Activated T-helper 1 cell treated with Interleukin-2 at 50 U/mL for 16 hours (primary cell): ENCODE measurements at places on chromosomes 6 and 20.

DNA sequence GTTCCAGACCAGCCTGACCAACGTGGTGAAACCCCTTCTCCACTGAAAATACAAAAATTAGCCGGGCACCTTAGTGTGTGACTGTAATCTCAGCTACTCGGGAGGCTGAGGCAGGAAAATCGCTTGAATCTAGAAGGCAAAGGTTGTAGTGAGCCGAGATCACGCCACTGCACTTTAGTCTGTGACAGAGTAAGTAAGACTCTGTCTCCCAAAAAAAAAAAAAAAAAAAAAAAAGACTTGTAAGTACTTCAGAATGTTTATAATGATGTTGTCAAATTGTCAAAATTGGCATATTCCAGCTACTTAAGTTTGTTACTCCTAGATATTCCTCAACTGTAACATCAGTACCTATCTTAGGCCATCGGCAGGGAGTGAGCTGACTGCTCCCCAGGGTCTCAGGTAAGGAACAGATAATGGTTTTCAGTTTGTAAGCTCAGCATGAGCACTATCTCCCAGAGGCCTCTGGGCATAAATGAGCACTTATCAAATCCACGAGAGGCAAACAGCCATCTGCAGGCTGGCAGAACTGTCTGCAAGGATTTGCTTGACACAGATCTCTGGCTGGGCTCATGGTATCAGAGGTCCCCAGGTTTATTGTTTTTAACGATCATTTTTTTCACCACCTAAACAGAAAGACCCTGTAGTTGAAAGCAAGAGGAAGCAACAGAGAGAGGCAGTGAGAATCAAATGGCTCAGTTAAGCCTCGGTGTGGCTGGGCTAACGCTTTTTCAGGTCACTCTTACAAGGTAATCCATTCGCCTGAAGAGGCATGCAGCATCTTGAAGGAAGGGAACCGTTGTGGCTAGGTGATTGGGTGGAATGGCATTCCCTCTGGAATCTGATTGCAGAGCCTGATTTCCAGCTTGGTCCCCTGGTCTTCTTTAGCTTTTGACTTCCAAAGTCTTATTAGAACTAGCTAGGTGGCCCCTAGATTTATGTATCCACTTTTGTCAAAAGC is 115.9 kb downstream of the LY86 start:
- no peak for DNase-seq

- no peak for DNase-seq
Observed at GRCh38 chr6:29789176-29789575, 38.4 kb upstream of the HLA-G start.

GRCh38 chr20:11362450-11362849 is 555.2 kb upstream of the BTBD3 start:
- no peak for DNase-seq

DNA sequence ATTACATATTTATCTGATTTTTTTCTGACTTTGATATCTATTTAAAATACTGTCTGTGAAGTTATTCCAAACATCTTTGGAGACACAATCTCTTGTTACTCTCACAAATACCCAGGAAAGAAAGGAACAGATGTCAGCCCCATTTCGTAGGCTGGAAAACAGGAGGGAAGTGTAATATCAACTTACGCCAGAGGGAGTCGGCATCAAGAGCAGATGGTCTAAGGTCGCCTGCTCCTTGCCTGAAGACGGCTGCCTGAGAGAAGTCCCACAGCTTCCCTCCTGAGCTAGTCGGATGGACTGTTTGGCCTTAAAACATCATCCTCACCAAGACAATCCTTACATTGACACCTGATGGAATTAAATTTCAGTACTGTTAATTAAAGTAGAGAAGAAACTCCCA is 13.4 kb downstream of the CST7 start:
- DNase-seq, result no peak

DNA sequence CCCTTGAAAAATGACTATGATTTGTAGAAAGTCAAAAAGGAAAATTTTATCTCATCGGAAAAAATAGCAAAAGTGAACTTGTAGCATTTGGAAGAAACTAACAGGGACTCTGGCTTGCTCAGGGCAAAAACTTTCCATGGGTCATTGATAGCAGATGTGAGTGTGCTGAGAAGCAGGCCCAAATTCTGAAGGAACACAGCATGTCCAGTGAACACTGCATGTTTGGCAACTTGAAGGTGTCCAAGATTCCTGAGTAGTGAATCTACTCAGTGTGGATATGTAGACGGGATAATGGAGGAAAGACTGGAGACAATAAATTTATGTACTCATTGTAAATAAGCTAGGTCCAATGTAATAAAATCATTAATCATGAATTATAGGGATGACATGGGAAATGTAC is 8.2 kb downstream of the SLC17A2 start:
- no peak for DNase-seq

GRCh38 chr6:110307368-110307767 is 50.8 kb downstream of the METTL24 start:
- DNase-seq, result no peak

DNA sequence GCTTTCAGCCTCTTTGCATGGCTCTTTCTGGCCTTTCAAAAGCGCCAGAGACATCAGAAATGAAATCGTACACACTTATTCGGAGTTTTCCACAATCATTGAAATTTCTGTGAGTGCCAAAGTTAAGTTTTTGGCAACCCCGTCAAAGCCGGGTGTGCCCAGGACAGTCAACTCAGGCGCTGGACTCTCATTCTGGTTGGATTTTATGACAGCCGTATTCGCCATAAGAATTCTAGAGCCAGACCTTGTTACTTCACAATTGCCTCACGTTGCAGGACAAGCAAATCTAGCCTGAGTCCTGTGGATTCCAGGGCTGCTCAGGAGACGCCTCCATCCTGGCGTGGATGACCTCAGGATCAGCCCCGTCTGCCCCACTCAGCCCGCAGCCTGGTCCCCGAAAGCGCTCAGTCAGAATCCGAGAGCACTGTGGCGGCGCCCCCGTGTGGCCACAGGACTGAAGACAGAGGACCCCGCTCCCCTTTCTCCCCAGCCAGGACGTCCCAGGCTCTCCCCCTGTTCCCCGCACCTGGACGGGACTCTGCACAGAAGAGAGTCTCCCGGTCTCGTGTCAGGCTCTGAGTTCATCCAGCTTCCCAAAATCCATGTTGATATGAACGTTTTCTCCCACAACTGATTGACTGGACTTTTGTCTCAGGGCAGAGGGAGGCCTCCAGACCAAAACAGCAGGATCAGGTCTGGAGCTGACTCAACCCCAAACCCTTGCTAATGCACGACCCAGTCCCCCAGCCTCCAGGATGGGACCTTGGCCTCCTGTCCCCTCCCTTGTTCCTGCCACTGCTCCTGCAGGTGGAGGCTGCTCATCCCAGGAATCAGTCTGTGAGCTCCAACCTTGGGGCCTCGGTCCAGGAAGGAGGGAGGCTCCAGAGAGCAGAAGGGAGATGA is 38.2 kb downstream of the MICA start:
- peak; percentile 79 for DNase-seq

DNA sequence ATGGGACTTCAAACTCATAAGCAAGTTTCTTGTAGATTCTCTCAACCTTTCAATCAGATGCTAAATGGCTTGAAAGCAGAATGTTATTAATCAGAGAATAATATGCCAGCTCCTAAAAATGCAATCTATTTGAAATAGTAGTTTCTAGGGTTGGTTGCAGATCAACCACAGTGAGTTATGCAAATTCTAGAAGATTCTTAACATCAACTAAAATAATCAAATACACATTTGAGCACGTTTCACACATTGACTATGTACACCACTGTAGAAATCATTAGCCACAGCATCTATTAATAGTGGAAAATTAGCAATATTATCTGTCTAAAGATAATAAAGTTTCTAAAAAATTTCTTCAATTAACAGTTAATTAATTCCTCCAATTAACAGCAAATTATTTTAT is 141.9 kb upstream of the GJE1 start:
- no peak for DNase-seq

- no peak for DNase-seq
Observed at GRCh38 chr6:138570725-138571029, 71.4 kb upstream of the NHSL1 start.

- DNase-seq, result no peak
Observed at GRCh38 chr20:61755971-61756845, 309.5 kb downstream of the TAF4 start.

DNA sequence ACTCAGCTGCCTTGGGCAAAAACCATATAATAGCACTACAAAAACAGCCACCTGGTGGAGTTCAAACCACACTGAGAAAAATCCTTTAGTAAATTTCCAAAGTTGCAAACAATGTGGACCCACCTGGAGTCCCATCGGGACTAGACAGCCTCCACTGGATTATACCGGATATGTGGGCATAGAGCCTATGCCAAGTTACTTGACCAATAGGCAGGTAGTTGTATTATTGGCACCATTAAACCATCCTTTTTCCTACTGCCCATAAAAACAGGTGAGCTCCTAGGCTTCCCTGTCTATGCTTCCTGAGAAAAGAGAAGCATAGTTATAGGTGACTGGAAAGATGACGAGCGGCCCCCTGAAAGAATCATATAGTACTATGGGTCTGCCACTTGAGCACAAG is 51.7 kb upstream of the ADGRF4 start:
- no peak for DNase-seq

DNA sequence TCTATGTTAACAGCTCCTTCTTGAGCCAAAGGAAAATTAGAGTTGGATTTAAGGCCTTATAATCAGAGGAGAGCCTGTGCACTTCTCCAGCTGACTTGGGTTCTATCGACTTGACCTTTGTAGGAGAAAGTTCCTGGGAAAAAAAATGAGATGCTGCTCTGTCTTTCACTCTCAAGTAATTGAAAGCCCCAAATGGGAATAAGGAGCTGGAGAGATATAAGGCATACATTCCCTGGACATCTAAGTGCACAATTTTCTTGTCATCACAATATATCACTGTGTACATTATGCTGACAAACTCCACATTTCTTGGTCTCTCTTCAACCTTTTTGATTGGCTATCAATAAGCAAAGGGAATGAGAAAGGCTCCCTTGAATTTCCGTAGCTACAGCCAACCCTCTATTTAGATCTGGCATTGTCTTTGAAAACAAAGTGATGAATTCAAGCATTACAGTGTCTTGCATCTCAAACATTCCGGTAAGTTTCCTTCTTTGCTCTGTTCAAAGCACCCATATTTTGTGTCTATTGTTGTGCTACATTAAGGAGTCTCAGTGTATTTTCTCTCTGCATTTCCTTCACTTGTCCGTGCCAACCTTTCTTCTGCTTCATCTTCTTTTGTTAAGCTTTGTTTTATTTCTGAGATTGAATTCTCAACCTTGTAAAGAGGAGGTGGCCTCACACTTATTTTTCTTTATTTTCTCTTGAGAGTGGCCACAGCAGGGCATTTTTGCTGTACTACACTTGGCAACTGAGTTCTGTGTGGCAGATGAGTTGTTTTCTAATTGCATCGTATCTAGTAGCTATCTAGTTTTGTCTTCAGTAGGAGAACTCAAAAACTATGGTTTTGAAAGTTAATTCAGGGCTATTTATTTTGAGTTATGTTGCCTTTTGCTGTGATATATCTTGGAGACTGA is 450.3 kb upstream of the MAN1A1 start:
- no peak for DNase-seq

DNA sequence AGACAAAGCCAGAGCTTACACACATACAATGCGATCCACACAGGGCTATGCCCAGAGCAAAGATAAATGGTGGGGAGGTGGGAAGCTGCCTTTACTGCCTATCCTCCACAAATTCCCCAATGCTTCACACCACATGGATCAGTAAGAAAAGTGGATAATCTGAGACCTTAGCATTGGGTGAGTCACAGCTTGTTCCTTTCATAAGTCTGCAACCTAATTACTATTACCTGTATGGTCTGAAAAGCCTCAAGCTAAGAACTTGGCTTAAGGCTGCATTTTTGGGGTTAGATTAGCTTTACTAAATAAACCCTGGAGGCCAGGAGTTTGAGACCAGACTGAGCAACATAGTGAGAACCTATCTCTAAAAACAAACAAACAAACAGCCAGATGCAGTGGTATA is 66.0 kb upstream of the BTBD3 start:
- DNase-seq, result no peak

- DNase-seq, result no peak
Observed at GRCh38 chr6:136201732-136202131, 48.4 kb downstream of the MTFR2 start.

DNA sequence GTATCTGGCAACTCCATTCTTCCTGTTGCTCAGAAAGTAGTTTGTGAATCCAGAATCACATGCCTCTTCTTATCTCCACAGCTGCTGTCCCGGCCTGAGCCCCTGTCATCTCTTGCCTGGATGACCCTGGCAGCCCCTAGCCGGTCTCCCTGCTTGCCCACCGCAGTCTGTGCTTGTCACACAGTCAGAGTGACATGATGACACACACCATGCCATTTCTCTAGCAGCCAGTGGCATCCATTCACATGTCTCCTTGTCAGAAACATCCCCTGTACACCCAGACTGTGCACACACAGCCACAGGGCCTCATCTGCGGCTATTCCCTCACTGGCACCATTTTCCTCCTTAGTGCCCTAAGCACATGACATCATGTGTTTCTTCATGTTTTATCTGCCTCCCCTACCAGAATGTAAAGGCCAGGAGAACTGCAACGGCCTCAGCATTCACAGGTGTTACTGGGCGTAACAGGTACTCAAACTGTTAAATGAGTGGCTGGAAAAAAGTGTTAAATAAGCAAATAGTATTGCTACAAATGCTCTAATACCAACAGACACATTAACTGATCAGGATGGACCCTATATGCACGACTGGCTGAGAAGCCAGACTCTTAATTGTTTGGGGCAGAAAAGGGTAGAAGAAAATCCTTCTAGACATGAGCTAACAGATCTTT is 9.6 kb downstream of the ABHD12 start:
- DNase-seq, result no peak

DNA sequence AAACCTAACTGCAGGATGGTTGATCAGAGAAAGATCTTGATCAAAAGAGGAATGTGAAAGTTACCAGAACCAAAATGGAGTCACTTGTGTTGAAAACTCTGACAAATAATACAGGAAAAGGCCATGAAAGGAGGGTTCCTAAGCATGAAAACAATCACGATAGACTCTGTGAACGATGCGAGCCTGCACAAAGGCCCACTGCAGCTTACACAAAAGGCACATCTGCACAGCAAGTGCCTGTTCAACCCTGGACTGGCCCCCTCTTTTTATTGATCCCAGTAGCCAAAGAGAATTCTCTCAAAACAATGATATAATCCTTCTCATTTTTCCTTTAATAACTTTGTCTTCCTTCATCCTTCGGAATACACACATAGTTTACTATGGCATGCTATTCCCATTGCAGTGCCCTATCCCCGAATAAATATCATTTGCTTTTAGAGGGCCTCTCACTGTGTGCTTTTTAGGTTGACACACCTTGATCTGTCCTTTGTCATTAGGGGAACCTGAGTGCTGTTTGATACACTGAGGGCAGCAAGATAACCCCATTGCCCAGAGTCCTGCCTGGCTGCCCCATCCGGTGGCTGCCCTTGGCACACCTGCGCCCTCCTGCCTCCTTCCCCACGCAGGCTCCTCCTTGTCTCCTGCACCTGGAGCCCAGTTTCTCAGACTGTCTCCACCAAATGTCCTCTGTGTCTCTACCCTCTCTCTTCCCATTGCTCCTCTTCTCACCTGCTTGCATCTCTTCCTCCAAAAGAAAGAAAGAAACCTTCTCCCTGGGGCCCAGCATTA is 98.3 kb upstream of the FRMD1 start:
- no peak for DNase-seq
